ENCODE measurements at places on chromosomes 3 and 15. TPM values are rescaled to one million over a fixed set of nuclear protein-coding genes. Genes with fewer than 3 reads are reported as not detected.
A peak's percentile ranks its signal among the peaks of the same experiment; 100 is the strongest.

The MCCC1 gene
- 16.7 TPM for total RNA-seq

The AADACL2 gene
- total RNA-seq = not detected

The FOXL2NB gene
- total RNA-seq = not detected

The CCR9 gene
- total RNA-seq = 6.5 TPM

DNA sequence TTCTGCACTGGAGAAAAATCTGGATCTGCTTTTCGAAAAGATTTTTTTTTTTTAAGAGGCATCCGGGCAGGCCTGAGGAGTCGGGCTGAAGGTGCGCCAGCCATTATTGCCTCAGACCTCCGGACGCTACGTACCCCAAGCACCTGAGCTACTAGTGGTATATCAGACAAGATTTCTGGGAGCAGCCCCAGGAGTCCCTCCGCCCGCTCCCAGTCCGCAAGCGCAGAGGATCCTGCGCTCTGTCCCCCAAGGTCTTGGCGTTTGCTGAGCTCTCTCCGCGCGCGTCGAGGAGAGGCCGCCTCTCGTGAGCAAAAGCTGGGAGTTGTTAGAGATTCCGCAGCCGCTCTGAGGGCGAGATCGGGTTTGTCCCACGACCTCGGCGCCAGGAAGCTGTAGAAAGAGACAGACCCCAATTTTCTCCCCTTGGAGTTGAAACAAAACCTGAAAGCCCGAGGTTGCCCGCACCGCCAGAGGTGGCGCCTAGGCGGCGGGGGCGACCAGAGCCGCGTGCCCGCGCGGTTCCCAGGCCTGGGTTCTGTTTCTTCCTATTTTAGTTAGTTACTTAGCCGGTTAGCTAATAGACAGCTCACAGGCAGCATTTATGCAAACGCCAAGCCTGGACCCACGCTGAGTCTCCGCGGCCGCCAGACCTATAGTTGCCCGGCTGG is 72.5 kb upstream of the POLG start:
- DNase-seq = no peak

DNA sequence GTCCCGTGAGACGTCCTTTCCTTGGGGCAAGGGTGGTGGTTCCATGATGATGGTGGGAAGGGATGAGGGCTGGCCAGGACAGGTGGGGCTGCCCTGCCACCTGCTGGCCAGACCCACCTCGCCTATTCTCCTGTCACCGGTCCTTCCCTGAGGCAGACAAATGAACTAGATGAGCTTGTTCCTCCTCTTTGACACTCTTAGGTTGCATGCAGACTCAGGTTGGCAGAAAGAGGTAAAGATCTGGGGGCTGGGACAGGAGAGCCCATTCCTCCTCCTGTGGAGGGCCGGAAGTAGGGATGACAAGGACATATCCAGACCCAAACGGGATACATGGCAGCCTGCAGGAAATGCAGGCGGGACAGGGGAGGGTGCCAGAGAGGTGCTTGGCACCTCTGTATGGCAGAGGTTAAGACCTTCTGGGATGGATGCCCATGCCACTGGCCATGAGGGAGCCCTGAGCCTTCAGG is 38.6 kb downstream of the ACSBG1 start:
- DNase-seq = peak; percentile 38

GRCh38 chr3:11591391-11592282 is 52.1 kb downstream of the VGLL4 start:
- no peak for DNase-seq

GRCh38 chr3:128537091-128537703 is 44.2 kb upstream of the GATA2 start:
- DNase-seq = no peak

- no peak for DNase-seq
These were observed 387.0 kb downstream of the ZBBX start for GRCh38 chr3:166993015-166993630.
